ENCODE measurements at places on chromosomes 2 and 18.
A peak's percentile ranks its signal among the peaks of the same experiment; 100 is the strongest.

DNA sequence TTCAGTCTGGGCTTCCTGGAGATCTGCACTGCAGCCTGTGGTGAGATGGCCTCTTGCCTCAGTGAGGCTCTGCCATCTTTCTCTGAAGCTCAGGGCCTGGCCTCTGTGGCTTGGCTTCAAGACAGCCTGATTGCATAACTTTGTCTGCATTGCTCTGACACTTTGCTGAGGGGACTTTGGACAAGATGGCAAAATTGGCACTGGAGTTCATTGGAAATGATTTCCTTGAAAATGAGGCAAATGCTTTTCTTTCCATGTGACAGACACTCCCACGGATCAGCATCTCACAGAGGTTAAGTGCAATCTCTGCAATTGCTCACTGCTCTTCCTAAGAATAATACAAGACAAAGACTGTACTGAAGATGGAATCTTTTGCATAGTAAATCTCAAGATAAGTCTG is 166.8 kb downstream of the KCNS3 start:
- DNase-seq: no peak

DNA sequence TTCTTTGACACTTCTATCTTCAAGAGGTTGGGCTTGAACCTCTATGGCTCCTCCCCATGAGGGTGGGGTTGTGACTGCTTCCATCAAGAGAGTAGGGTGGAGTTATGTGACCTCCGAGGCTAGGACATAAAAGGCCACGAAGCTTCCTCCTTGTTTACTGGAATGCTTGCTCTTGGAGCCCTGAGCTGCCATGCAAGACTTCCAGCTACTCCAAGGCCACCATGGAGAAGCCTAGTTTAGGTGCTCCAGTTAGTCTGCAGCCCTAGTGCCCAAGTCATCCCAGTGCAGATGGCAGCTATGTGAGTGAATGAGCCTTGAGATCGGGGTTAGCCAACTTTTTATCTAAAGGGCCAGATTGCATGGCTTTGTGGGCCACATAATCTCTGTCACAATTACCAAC is 2.4 kb upstream of the MERTK start:
- no peak for DNase-seq

DNA sequence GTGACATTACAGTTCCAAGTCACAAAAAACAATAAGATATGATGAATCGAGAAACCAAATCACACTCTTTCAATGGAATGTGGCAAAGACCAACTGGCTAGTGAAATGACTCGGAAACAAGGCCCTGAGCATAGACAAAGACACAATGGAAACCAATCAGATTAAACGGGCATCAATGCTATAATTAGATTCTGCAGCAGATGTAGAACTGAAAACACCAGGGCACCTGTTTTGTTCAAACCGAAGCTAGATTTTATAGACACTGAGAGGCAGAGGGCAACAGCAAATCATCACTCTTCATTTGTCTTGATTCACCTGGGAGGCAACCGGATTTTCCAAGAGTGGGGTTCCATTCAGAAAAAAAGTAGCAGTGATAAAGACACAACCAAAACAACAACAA is 92.8 kb upstream of the BARD1 start:
- DNase-seq: no peak

DNA sequence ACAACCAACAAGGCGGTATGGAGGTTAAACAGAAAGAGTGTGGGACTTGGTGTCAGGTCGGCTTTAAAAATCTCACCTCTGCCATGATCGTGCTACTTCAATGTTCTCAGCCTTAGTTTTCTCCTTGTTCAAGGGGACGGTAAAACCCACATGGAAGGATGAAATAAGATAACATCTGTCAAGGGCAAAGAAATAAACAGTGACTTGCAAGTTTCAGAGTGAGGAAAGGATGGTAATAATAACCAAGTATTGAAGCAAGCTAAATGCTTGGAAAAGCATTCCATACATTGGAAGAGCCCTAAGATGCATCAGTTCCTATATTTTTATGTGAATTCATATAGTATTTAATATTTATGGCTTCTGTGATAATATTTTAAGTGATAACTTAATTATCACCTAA is 29.8 kb upstream of the LMAN1 start:
- no peak for DNase-seq

GRCh38 chr2:15023221-15023620 is 390.7 kb downstream of the LRATD1 start:
- DNase-seq: peak; percentile 65

DNA sequence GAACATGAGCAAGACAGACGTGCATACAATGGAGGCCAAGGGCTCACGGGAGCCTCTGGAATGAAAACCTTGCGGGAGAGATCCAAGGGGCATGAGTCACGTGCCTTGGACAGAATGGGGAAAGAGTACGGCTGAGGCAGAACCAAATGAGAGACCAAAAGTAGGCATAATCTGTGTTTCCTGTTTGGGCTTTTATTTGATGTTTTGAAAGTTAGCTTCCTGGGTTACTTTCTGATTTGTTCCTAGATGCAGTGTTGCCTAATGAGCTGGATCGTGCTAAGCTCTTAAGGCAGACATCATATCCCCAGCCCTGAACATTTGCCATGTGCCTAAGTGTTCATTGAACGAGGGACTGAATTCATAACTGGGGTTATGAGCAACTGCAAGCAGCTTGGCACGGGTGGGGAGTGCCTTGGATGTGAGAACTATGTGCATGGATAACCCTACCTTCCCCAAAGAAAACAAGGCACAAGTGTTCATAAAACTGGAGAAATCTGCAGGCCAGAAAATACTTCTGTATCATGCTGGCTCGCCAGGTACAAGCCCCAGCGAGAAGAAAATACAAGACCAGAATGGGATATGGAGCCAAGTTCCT is 60.3 kb upstream of the RPL31 start:
- peak; percentile 74 for DNase-seq

DNA sequence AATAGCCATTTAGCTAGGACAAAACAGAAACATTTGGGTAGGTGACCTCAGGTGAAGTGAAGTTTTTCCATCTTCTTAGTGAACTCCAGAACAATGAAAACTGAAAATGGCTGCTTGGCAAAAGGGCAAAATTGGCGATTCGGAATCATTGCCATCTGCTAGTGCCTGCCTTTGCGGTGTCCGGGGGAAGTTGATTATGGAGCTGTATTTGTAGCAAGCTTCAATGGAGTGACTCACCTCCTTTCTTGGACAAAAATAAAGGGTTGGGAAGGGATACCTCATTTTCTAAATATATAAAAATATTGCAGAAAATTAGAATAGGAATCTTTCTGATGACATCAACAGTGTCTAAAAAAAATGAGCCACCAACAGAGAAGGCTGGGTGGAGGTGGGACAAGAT is 460.5 kb downstream of the TGIF1 start:
- peak; percentile 47 for DNase-seq

GRCh38 chr2:25528173-25528572 is 145.2 kb downstream of the DTNB start:
- DNase-seq: peak; percentile 81

DNA sequence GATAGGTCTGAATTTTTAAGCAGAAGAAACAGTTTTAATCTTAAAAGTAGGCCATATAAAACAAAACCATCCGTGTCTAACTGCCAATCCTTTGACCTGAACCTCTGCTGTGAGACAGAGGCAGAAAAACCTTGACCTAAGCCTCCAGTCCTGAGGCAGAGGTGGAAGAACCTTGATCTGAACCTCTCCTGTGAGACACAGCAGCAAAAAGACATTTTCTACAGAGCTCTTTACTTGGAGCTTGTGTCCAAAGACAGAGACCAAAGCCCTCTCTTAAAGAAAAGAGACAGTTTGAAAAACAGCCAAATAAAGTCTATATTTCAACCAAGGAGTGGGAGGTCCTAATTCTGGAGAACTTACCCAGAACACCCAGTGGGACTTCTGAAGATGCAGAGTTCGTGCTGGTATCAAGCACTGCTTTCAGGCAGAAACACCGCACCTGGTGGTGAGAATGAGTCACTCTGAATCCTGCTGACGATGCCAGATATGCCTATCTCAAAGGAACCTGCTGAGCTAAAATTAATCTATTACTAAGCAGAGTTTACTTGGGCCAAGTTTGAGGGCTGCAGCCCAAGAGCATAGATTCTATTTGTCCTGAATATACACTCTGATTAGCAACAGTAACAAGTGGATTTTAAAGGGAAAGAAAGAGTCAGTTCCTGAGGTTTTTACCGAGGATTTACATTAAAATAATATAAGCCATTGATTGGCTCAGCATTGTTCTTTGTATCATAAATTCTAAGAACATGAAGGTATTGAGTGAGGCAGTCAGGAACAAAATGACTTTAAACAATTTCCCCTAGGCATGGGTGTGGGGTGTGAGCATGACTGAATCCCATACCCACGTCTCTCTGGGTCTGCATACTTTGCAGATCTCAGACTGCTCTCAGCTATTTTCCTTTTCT is 806.4 kb downstream of the TRIB2 start:
- DNase-seq: no peak

DNA sequence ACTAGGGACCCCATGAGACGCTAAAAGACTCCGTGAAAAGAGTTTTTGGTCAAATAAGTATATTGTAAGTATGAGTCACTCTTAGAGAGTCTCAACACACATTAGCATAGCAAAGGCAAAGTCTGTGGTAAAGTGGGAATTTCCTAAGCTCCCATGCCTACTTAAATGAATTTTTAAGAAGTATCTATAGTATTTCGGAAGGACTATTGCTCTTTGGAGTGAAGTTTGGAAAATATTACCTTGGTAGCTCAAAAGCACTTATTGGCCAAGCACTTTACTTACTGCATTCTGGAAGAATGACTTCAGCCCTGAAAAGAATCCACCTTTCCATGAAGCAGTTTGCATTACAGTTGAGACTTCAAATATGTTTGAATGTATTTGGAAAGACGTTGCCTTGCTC is 57.1 kb downstream of the CAVIN2 start:
- peak; percentile 39 for DNase-seq

- no peak for DNase-seq
Measured at GRCh38 chr2:106201661-106202060, 7.6 kb upstream of the UXS1 start.

DNA sequence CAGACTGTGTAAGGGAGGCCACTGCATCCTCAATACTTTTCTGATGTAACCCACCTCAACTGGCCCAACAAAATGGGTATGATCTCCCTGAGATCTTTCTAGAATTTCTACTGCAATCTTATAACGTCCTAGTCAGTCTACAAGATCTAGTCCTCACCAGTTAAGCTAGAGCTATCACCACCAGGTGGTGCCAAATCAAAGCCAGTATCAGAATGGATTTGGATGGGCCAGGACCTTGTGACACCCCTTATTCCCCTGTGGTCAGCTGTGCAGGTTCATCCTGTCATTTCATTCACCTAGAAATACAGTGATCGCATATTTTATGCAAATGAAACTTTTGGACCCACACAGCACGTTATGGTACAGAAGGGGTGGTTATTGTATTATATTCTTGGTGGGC is 90.3 kb downstream of the OLA1 start:
- peak; percentile 8 for DNase-seq

DNA sequence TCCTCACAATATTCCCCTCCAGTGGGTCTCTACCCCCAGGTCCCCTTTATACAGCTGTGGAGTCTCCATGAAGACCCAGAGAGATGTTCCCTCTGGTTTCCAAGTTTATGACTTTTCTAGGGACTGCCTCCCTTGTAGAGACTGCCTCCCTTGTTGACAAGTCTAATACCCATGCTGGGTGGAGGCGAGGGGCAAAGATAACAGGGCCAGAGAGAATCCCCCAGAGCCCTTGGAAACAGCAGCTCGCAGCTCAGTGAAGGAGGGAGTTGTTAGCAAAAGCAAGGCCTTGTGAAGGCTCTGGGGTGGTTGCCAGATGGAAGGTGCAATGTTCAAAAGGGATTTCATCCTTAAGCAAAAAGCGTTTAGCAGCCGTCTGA is 75.0 kb upstream of the GATA6 start:
- DNase-seq: no peak

GRCh38 chr2:218075975-218076811 is 7.1 kb downstream of the RUFY4 start:
- DNase-seq: no peak

GRCh38 chr18:53566626-53567025 is 657.8 kb downstream of the MBD2 start:
- no peak for DNase-seq

GRCh38 chr2:19158896-19159295 is 199.5 kb downstream of the OSR1 start:
- DNase-seq: peak; percentile 15

DNA sequence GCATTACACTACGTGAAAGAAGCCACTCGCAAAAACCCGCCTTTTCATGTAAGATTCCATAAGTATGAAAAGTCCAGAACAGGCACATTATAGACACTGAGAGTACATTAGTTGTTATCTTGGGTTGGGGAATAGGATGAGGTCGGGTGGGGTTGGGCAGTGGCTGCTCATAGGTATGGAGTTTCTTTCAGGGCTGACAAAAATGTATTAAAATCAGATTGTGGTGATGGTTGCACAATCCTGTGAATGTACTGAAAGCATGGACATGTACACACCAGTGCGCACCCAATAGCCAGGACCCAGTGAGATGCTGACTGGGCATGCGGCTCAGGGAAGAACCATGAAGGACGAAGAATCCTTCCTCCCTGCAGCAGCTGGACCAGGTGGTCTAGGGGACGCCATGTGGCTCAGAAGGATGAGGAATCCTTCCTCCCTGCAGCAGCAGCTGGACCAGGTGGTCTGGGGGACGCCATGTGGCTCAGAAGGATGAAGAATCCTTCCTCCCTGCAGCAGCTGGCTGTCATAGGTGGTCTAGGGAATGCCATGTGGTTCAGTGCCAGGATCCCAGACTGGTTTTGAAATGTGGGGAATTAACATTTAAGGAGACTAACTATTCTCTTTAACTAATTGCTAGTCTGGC is 50.1 kb downstream of the MBP start:
- no peak for DNase-seq

GRCh38 chr2:28136556-28136955 is 246.0 kb downstream of the BABAM2 start:
- no peak for DNase-seq

DNA sequence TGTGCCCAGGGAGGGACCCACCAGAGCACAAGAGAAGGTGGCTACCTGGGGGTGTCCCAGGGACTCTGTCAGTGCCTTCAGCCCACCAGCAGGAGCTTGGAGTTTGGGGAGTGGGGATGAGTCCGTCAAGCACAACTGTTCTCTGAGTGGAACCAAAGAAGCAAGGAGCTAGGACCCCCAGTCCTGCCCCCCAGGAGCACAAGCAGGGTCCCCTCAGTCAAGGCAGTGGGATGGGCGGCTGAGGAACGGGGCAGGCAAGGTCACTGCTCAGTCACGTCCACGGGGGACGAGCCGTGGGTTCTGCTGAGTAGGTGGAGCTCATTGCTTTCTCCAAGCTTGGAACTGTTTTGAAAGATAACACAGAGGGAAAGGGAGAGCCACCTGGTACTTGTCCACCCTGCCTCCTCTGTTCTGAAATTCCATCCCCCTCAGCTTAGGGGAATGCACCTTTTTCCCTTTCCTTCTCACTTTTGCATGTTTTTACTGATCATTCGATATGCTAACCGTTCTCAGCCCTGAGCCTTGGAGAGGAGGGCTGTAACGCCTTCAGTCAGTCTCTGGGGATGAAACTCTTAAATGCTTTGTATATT is 14.0 kb downstream of the ITM2C start:
- no peak for DNase-seq

GRCh38 chr2:228059735-228060134 is 121.8 kb downstream of the SPHKAP start:
- no peak for DNase-seq

DNA sequence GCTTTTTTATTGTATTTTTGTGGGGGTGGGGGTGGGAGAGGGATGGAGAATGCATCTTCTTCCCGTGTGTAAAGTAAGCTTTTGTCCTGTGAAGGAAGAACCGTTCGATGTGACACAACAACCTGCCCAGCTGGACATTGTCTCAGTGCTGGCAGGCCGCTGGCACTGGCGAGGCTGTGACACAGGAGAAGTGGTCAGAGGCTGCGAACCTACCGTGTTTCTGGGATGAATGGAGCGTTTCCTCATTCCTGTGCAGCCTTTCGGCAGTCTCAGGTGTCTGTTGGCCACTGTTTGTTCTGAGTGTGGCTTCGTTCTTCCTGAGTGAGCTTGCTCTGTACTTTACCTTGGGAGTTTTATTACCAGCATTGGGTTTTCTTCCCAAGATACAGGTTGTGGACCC is 8.0 kb downstream of the RAMP1 start:
- DNase-seq: no peak
